ENCODE measurements at places on chromosomes 6 and 20.
A peak's percentile ranks its signal among the peaks of the same experiment; 100 is the strongest.

DNA sequence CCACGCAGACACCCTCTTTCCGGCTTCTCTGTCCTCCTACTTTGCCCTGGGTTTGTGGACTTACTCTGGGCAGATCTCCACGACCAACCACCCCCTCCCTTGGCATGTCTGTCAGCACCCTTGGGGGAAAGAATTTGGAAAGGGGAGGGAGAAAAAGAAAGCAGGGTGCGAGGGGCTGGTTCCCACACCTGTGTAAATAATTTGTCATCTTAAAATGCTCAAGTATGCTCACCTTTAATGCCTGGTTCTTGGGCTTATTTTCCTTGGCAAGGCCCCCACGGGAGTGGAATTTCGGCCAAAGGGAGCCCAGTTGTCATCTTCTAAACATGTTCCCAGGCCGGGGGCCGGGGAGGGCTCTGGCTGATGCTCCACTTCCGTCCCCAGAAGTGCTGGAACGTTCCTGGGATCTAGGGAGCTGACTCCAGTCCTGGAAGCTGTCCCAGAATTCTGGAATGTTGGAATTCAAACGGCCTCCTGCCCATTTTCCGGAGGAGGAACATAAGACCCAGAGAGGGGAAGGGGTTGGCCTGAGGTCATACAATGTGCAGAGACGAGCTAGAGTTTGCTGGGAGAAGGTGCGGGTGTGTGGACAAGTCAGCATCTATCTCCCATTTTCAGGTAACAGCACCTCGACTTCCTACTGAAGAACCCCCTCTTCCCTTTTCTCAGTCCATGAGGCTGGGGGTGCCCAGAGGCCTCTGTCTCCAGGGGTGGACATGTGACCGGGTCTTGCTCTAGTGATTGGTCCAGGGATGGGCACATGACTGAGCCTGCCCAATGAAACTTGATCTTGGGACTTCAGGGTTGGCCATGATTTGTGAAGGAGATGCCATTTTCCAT lies 122.3 kb downstream of the CEBPB start:
- DNase-seq = peak; percentile 84

GRCh38 chr6:129022011-129022553 lies 139.1 kb downstream of the LAMA2 start:
- no peak for DNase-seq

DNA sequence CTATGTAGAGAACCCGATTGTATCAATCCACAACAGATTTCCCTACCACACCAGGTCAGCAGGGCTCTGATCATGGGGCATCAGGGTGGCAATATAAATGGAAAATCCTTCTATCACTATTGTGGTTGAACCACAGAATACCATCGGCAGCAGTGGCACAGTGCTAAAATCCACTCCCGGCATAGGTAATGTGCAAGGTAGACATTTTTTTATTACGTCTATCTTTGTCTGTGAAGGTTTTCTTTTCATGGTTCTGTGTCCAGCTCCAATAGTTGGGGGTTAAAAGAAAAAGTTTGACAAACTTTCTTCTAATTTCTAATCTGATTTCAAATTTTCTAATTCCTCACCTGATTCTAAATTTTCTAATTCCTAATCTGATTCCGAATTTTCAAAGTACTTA lies 302.7 kb upstream of the PREP start:
- DNase-seq = no peak

GRCh38 chr6:147179809-147180208 lies 24.4 kb upstream of the STXBP5 start:
- DNase-seq = no peak

DNA sequence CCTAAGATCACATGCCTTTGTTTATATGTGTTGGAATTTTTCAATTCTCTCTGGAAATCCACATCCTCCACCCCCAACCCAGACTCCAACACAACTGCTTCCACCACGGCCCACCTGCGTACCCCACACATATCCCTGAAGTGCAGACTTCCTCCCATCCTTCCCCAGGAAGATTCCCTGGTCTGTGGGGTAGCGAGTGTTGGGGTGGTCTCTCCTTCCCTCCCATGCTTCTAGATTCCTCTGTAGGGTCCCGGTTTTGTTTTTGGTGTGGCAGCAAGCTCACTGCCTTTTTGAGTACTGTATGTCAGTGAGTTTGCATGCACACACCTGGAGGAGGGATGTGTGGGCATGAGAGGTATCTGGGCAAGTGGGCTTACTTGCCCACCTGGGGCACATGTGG lies 127.6 kb downstream of the MRPL14 start:
- no peak for DNase-seq

GRCh38 chr6:67391955-67392354 lies 1243.1 kb upstream of the ADGRB3 start:
- no peak for DNase-seq

Measured in fibroblast of gingiva (primary cell).